ENCODE measurements at places on chromosomes 3 and 15.
A peak's percentile ranks its signal among the peaks of the same experiment; 100 is the strongest.

DNA sequence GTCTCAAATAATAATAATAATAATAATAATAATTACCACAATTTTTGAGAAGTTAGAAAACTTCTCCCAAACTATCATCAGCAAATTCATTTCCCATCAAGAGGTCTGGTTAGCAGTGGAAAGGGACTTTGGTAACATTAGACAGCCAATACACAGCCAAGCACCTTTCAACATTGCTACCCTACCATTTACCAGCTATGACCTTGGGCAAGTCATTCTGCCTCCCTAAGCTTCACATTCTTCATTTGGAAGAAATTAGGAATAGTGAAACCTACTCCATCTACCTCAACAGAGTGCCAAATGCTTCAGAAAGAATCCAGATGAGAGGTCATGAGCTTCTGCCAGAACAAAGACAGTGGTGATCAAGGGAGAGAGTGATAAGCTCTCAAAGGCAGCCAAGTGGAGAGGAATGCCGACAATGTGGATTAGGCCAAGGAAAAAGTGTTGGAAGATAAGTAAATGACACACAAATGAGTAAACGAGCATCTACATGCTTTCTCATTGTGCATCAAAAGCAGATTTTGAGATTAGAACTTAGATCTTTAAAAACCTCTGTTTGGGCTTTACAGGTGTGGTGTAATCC is 42.9 kb upstream of the LPP start:
- no peak for DNase-seq

DNA sequence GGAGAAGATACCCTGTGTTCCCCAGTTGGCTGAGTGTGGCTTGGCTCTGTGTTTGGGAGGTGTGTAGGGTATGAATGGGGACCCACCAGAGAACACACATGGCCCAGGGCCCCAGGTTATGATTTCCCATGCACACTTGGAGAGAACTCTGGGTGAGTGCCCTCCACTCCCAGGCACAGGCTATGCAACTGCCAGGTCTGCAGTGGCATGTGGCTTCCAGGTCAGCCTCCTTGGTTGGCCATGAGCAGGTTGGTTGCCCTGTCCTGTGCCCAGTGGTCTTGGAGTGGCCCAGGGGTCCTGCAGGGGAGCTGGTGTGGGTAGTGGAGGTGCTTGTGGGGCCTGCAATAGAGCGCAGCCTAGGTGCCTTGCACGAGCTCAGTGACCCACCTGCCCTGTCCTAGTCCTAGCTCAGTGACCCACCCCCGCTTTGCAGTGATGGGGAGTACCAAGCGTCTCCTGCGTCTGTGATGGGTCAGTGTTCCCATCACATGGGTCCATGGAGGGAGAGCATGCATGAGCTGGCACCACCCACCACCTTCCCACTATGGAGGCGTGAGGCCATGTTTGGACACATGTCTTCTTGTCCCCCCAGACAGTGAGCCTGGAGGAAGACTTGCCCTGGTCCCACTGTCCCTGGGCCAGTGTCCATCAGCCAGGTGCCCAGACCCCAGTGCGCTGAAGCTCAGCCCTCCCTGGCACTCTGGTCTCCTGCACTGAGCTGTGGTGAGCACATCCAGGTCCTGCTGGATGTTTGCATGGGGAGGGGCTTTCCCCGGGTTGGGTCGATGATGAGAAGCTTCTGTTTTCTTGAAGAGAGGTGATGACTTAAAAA is 217.3 kb downstream of the SNRPN start:
- DNase-seq: no peak

GRCh38 chr3:127858521-127858920 is 36.2 kb upstream of the MGLL start:
- DNase-seq: no peak

DNA sequence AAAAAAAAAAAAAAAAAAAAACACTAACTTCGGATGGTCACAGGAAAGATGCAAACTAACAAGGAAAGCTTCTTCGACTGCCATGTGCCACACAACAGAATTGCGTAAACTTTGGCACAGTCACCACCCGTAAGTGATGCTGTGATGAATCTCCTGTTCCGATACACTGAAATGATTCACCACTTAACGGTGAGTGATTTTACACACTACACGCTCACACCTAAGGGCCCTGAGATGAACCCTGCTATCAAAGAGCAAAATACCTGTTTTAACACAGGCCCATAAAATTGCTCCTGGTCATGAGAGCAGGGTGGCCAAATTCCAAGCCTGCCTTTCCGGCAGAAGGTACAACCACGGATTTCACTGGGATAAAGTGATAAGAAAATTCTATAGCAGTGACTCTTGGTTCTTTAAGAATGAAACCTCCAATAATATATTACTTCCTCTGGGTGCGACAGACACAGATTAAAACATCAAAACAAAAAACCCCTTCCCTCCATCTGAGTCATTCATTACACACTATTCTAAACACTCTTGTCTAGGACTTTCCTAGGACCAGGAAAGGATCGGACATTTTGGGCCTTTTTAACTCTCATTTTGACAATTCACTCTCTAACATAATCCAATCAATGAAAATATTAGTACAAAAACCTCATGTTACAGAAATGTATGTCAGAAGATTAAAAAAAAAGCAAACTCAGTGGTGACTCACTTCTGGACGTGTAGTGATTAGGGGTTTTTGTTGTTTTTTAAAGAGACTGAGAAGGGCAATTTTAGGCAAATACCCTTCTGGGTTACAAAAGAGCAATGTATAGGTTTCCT is 28.3 kb downstream of the LRIG1 start:
- DNase-seq: no peak

DNA sequence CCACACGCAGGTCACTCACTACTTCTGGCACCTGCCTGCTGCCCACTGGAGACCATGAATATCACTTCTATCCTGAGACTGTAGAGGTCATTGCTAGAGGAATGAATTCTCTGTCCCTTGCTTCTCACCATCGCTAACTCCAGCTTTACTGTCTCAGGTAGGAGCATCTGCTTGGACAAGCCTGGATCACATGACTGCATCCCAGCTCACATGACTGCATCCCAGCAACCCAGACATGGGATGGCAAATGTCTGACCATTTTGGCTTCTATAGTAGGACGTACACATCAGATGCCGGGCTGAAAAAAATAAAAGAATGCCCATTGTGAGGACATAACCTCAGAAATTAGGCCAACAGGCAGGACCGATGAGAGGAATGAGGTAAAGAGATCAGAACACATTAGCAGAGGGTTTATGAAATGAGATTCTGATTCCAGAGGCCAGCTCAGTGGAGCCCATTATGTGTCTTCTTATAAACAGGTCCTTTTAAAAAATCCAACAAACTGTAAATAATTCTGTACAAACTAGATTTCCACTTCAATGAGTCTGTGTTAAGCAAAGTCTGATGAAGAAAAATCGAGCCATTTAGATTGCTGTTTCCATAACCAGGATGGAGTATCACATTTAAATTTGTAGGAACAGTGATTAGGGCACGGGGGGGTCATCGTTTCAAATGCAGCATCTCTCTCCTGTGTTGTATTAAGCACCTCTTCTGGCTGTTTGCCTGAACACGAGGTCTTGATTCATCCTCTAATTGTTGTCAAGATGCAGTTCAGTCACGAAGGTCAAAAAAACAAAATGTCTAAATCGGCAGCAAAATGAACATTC is 126.7 kb downstream of the MTHFS start:
- DNase-seq: no peak

DNA sequence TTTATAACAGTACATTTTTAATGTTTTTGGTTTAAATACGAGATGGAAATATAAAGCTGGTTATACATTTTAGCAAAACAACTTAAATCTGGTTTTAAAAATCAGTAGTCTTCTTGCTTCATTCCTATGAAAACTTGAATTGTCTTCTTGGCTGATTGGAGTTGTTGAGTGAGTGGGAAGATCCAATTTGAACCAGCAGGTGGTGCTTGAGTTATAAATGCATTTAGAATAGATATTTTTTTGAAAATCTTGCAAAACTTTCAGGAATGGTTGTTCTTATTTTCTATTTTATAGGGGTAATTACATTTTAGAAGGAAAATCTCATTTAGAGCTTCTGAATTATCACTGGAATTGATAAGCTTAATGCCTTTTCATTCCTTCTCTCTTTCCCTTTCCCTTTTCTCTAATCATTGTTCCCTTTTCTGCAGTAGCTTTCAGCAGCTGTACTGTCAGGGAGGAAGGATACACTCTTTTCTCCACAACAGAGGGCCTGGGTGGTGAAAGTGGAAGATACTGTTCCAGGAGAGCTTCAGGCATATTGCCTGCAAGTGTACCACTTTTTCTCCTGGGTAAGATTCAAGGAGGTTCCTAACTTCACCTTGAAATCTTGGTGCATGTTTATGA is 335.6 kb downstream of the NLGN1 start:
- DNase-seq: peak; percentile 12

DNA sequence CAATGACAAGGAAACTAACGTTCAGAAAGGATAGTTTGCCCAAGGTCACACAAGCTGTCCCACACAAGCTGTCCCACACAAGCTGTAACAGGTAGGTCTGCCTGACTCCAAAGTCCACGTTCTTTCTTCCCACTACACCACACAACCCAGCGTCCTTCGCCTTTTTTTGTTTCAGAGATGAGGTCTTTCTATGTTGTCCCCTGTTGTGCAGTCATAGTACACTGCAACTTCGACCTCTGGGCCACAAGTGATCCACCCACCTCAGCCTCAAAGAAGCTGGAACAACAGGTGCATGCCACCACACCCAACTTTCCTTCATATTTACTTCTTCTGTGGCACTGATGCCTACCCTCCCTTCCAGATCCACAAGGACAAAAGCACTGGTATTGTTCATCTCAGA is 21.4 kb downstream of the MB21D2 start:
- DNase-seq: no peak

- DNase-seq: no peak
Measured at GRCh38 chr15:79089890-79090486, 592 bp downstream of the RASGRF1 start.

- DNase-seq: no peak
Measured at GRCh38 chr15:75063889-75064288, 40.5 kb downstream of the PPCDC start.

DNA sequence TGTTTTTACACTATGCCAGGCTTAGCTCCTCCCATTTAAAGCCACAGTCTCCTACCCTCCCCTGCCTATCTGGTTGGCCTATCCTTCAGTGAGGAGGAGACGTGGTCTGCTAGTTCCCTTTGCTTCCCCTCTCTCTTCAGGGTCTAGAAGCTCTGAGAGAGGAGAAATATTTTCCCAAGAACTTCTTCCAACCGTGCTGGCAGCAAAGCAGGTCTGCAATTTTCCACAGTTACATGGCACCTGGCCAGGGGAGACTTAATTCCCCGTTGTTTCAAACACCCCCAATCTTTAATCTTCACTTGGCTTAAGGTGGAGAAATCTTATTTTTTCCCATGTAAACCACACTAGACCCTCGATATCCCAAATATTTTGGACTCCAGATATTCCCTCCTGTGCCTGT is 149.5 kb upstream of the MCTP2 start:
- DNase-seq: no peak

- no peak for DNase-seq
Measured at GRCh38 chr15:90262426-90262825, 3.0 kb upstream of the NGRN start.

DNA sequence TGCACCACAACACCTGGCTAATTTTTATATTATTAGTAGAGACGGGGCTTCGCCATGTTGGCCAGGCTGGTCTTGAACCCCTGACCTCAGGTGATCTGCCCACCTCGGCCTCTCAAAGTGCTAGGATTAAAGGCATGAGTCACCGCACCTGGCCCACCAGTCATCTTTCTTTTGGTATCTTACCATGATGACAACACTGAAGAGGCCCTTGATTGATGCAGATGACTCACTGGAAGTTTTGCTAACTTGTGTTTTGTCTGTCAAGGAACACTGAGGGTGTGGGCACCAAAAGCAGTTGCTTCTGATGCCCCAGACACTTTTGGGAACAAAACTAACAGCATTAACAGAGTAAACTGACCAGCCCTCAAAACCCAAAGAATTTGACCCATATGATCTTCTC is 88.3 kb downstream of the MYO5A start:
- DNase-seq: no peak

DNA sequence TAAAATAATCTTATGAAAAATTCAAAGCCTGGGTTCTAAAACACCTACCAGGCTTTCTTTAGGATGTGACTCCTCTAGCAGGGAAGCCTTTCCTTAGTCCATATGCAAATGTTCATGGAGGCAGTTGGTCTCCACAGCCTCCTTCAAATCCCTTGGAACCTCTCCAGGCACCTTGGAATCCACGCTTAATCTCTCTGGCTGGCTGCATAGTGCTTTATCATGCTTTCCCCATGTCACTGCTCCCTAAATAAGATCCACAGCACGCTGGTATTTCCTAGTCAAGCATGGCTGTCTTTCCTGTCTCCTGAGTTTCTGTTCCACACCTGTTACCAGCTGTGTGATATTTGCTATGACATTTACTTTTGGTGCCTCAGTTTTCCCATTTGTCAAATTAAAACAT is 71.3 kb downstream of the CLSTN2 start:
- no peak for DNase-seq
